Amniotic stem cell (primary cell): ENCODE measurements at places on chromosomes 13 and 19.

- DNase-seq: no peak
These were observed 11.4 kb downstream of the PTH2 start for GRCh38 chr19:49411681-49412326.

DNA sequence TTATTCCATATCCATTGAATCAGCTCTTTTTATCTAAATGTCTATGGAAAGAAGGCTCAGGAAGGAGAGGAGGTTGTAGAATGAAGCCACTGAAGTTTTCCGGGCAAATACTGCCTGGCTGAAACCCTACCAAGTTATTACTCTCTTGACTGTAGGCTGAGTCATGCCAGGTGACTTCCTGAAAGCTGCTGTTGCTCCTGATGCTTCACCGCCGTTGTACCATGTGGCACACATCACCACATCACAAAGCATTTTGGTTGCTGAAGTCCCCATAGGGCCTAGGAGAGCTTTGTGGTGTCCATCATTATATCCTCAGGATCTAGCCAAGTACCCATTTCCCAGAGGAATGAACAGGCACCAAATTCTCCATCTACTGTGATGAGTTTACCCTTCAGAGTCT lies 11.1 kb upstream of the TDRD12 start:
- no peak for DNase-seq

GRCh38 chr13:90792335-90792734 lies 555.2 kb upstream of the MIR17HG start:
- DNase-seq: no peak

- DNase-seq: no peak
These were observed 8.7 kb downstream of the PROSER3 start for GRCh38 chr19:35766571-35767104.

GRCh38 chr13:67619351-67619994 lies 389.3 kb upstream of the PCDH9 start:
- DNase-seq: peak; percentile 9

GRCh38 chr19:55172741-55173140 lies 6.3 kb upstream of the DNAAF3 start:
- no peak for DNase-seq

GRCh38 chr19:41699968-41700323 lies 8.5 kb upstream of the CEACAM5 start:
- DNase-seq: no peak

DNA sequence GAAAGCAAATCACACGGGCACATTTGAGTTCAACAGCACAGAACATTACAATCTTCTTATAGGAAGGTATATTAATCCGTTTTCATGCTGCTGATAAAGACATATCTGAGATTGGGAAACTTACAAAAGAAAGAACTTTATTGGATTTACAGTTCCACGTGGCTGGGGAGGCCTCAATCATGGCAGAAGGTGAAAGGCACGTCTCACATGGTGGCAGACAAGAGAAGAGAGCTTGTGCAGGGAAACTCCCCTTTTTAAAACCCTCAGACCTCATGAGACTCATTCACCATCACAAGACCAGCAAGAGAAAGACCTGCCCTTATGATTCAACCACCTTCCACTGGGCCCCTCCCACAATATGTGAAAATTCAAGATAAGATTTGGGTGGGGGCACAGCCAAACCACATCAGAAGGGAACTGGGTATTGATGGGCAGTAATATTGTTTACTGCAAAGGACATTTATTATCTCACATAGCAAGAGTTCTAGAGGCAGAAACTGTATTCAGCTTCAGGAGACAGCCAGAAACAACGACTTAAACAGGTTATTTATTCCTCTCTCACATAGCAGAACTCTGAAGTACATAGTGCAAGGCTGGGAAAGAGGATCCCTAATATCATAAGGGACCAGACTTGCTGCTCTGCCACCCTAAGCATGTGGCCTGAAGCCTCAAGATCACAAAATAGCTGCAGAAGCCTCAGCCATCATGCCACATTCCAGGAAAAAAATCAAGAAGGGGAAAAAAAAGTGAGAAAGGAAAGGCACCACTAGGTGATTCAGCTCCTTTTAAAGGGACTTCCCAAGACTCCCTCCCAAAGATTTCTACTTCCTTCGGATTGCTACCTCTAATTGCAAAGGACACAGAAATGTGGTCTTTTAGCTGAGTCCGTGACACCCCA lies 23.1 kb downstream of the FXYD5 start:
- no peak for DNase-seq

- no peak for DNase-seq
These were observed 66.6 kb upstream of the XPO4 start for GRCh38 chr13:20969182-20969581.

DNA sequence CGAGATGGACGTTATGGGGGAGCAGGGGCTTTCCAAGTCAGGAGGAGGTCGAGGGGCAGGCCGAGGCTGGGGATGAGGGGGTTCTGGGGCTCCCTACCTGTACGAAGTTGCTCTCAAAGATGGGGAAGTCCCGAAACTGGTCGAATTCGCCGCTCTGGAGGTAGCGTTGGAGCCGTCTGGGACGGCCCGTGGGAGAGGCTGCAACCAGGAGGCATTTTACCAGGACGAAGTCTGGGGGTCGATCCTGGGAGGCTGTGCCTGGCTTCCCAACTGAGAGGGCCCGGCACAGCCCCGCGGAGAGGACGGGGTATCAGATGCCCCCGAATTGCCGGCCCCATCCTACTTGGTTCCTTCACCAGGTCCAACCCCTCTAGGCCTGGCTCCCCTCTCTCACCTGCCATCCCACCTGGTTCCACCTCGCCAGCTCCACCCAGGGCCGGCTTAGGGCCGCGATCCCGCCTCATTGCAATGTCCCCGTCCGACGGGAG lies 527 bp upstream of the EMC10 start:
- DNase-seq: no peak

GRCh38 chr13:44147233-44147632 lies 226.4 kb upstream of the SERP2 start:
- no peak for DNase-seq

DNA sequence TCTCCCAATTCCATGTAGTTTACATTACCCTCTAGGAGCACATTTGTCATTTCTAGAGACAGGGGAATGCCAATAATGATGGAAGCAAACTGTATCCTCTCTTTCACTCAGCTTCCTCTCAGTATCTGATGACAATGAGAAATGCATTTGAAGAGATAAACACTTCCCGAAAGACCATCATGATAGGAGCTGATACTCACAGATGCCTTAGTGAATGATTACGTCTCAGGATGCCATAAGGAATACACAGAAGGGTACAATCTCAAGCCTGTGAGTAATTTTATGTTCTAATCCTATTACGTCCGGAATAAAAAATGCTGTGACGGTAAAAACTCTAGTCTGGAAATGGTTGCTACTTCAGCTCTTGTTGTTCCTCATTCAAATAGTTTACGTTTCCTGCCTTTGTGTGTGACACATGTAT lies 663.8 kb upstream of the MIR17HG start:
- no peak for DNase-seq

GRCh38 chr19:46656541-46656940 lies 4.4 kb downstream of the DACT3 start:
- DNase-seq: no peak

DNA sequence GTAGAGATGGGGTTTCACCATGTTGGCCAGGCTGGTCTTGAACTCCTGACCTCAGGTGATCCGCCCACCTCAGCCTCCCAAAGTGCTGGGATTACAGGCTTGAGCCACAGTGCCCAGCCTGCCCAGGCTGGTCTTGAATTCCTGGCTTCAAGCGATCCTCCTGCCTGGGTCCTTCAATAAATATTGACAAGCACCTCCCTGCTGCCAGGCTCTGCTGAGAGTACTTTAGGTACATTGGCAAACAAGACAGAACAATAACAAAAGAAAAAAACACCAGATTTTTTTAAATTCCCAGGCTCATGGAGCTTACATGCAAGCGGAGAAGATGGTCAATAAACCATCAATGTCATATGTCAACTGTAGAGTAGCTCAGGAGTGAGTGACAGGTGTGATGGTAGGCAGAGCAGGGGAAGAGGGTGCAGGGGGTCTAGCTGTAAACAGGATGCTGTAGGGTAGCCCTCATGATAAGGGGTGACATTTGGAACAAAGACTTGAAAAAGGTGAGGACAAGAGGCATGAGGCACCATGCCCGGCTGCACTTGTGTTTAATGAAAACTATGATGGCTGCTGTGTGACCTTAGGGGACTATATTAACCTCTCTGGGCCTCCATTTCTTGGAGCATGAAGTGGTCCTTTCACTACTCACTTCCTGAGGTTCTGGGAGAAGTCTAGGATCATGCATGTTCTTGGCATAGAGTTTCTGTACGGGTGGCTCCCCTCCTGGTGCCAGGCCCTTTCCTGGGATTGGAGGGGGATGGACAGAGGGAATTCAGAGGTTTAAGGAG lies 19.6 kb downstream of the SULT2B1 start:
- DNase-seq: no peak

- DNase-seq: no peak
These were observed 64.6 kb downstream of the SERP2 start for GRCh38 chr13:44438234-44438579.

- DNase-seq: no peak
These were observed 212.7 kb upstream of the MIR17HG start for GRCh38 chr13:91134803-91135184.

- no peak for DNase-seq
These were observed 702 bp downstream of the PTH2 start for GRCh38 chr19:49422407-49423070.

- no peak for DNase-seq
These were observed 47.3 kb downstream of the DNAJC3 start for GRCh38 chr13:95724252-95724651.

DNA sequence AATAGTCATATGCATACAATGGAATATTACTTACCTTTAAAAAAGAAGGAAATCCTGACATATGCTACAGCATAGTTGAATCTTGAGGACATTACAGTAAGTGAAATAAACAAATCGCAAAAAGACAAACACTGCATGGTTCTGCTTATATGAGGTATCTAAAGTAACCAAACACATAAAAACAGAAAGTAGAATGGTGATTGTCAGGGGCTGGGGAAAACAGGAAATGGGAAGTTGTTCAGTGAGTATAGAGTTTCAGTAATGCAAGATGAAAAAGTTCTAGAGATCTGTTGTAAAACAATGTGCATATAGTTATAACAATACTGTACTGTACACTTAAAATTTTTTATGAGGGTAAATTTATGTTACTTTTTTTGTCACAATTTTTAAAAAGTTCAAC lies 219.4 kb downstream of the KLF5 start:
- no peak for DNase-seq

GRCh38 chr19:18185538-18185937 lies 7.5 kb upstream of the MPV17L2 start:
- no peak for DNase-seq

DNA sequence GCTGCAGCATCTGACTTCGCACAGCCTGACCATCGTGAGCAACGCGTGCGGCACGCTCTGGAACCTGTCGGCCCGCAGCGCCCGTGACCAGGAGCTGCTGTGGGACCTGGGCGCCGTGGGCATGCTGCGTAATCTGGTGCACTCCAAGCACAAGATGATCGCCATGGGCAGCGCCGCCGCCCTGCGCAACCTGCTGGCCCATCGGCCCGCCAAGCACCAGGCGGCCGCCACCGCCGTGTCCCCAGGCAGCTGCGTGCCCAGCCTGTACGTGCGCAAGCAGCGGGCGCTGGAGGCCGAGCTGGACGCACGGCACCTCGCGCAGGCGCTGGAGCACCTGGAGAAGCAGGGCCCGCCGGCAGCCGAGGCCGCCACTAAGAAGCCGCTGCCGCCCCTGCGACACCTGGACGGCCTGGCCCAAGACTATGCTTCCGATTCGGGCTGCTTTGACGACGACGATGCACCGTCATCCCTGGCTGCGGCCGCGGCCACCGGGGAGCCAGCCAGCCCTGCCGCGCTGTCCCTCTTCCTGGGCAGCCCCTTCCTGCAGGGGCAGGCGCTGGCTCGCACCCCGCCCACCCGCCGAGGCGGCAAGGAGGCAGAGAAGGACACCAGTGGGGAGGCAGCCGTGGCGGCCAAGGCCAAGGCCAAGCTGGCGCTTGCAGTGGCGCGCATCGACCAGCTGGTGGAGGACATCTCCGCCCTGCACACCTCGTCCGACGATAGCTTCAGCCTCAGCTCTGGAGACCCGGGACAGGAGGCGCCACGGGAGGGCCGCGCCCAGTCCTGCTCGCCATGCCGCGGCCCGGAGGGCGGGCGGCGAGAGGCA lies 13.6 kb downstream of the C19orf25 start:
- no peak for DNase-seq

DNA sequence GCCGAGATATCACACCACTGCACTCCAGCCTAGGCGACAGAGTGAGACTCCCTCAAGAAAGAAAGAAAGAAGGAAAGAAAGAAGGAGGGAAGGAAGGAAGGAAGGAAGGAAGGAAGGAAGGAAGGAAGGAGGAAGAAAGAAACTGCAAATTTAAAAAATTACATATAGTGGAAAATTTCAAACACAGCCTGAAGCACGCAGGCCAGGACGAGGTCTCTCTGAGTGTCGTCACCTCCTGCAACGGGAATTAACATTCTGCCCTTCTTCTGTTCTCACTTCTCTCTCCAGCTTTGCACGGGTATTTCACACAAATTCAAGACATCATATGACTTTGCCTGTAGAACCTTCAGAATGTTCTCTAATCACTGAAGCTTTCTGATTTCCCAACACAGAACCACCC lies 108.2 kb downstream of the GNG7 start:
- no peak for DNase-seq

DNA sequence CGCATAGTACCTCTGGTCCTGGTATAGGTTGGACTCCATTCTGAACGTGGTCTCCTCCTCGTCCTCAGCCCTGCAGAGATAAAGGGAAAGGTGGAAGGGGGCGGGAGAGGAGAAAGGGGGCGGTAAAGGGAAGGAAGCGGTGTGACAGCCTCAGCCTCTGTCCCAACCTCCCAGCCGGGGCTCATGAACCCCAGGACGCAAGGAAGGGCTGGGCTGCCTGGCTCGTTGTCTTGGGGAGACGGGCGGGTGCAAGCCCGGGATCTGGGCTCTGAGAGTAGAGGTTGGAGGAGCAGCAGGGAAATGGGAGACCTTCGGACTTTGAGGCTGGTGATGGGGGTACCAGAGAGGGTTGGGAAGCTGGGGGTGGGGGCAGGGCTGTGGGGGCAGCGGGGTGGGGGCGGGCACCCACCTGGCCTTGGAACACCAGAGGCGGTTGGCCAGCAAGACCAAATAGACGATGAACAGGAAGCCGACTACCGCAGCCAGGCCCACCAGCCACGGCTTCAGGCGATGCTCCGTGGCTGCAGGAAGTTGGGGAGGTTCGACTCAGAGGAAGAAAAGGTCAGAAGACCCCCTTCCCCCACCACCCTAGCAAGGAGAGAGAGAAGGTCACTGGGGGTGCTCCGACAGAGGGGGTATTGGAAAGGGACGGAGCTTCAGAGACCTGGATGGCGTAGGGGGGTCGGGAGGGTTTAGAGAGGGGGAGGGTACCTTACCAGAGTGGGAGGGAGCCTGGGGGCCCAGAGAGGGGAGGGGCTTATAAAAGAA lies 1.7 kb downstream of the SMIM24 start:
- no peak for DNase-seq

DNA sequence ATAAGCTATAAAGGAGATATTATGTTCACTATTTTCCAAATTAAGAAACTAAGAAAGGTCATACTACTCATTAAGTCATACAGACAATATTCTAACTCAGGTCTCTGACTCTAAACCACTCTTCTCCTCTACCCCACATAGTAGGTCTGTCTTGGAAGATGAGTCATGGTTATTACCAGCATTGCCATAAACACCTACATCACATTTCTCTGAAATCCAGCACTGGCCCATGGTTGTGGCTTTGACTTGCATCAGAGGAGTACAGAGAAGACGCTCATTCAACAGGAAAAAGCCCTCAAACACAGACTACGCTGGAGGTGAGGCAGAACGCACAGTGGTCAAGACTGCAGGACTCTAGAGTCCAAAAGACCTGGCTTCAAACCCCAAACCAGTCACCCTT lies 476.8 kb downstream of the COG6 start:
- DNase-seq: no peak

GRCh38 chr13:113046128-113046882 lies 59.3 kb upstream of the F7 start:
- DNase-seq: no peak

GRCh38 chr13:98488736-98489135 lies 88.2 kb downstream of the STK24 start:
- no peak for DNase-seq
